Glomerular endothelial cell (primary cell): ENCODE measurements at places on chromosomes 2 and 18. TPM values are rescaled to one million over a fixed set of nuclear protein-coding genes. Genes with fewer than 3 reads are reported as not detected.

- no peak for DNase-seq
Observed at GRCh38 chr2:72988041-72988440, 70.7 kb downstream of the EMX1 start.

DNA sequence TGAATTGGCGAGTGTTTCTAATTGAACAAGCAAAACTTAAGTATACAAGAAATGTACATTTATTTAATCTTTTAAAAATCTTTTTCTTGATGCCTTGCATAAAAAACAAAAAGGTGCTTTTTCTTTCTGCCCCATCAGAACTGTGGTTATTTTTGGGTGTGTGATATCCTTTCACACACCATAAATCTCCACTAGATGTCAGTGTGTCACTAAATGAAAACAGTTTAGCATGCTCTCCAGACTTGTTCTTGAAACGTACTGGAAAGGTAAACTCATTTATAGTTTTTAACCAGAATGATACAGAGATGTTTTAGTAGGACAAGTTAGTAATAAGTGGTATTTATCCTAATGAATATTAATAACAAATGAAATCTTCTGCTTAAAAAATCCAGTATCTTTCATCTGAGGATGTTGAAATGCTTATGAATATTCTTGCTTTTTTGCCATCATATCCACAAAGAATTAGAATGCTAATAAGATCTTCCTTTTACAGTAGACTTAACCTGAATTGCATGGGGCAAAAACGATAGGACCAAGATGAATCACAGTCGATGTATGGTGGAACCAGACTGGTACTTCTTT, 96.8 kb downstream of the UBE2E3 start:
- DNase-seq: no peak

DNA sequence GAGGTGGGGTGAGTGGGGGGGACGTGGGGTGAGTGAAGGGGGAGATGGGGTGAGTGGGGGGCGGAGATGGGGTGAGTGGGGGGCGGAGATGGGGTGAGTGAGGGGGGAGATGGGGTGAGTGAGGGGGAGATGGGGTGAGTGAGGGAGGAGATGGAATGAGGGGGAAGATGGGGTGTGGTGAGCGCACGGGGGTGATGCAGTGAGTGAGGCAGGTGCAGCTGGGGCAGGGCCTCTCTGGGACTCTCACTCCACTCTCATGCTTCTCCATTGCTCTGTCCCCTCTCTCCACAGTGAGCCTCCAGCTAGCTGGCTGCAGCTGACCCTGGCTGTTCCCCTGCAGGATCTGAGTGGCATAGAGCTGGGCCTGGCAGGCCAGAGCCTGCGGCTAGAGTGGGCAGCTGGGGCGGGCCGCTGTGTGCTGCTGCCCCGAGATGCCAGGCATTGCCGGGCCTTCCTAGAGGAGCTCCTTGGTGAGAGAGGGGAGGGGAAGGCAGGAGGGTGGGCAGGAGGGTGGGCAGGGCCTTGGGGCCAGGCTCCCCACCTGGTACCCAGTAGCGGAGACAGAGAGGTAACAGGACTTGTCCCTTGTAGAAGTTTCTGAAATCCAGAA, 13.9 kb upstream of the SLC4A3 start:
- no peak for DNase-seq

DNA sequence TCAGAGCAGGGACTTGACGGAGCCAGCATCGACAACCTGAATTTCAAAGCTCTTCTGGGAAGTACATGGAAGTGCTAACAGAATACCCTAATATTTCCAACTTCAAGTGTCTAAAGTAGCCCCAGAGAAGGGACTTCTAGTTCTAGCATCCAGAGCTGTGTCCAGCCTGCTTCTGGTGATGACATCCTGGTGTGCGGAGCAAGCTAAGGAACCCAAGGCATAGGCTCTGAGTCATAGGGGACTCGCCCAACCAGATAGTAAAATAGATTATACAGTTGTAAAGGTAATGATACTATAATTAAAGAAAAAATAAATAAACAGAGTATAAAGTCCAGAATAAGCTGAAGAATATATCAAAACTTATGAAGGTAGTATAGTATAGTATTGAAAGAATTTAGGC, 108.1 kb upstream of the SERPINE2 start:
- no peak for DNase-seq

DNA sequence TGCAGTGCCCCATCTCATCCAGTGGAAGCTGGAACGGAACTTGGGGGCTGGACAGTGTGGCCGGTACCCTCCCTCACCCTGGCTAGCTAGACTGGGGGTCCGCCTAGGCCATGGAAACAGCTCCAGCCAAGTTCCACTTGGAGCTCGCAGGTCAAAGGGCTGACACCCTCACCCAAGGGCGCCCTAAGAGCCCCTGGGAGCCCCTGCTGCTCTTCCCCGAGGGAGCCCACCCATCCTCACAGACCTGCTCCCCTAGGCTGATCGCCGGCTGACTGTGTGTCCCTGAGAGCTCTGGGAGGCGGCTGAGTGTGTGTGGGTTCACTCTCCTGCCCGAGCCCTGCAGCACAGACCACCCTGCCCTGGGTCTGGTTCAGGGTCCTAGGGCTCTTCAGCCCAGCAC, 118.2 kb upstream of the OTOS start:
- DNase-seq: no peak

DNA sequence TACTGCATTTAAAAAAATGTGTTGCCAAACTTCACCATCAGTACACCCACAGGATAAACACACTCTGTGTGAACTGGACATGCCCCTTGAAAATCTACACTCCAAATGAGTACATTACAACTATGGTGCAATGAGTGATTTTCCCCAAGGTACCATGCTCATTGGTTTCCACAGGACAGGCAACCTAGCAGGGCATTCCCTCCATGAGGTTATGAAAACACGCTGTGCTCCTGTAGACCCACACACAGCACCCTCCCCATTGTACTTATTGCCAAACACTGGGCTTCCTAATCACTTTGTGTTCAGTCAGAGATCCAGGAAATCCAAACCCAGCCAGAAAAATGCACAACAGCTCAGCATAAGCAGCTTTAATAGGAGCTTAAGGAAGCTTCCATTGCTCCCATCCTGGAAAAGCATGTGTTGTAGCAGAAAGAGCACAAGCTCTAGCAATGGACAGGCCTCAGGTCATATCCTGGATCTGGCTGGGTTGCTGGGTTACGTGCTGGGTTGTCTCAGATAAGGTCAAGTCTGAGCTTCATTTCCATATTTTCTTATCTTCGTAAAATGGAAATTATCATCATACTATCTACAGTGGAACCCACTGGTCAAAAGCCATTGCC, 20.8 kb upstream of the ATIC start:
- DNase-seq: no peak

DNA sequence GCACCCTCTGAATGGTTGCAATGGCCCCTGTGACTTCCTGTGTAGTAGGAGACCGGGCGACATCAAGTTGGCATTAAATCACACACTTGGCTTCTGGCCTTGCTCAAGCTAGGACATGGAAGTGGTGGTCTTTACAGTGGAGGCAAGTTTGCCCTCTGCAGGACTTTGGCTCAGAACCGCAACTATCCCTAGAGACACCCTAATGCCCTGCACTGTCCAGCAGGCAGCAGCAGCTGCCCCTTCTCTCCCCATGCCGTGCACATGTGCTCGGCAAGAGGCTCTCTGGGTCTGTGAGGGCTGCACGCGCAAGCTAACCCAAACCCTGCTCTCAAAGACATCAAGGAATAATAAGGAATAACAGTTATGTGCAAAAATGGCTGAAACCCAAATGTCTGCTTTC, 106.5 kb downstream of the COL6A3 start:
- DNase-seq: no peak

- DNase-seq: peak; percentile 34
Observed at GRCh38 chr2:108542071-108542470, 7.8 kb downstream of the LIMS1 start.

GRCh38 chr18:46134920-46135675, 30.9 kb downstream of the HAUS1 start:
- DNase-seq: no peak

- DNase-seq: no peak
Observed at GRCh38 chr2:10210336-10210735, 87.8 kb downstream of the RRM2 start.

DNA sequence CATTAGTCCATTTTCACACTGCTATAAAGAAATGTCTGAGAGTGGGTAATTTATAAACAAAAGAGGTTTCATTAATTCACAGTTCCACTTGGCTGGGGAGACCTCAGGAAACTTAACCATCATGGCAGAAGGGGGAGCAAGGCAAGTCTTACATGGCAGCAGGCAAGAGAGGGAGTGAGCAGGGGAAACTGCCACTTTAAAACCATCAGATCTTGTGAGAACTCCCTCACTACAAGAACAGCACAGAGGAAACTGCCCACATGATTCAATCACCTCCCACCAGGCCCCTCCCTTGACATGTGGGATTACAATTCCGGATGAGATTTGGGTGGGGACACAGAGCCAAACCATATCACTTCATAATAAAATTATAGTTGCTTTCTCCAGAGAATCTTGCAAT, 365.5 kb upstream of the ID2 start:
- DNase-seq: no peak

DNA sequence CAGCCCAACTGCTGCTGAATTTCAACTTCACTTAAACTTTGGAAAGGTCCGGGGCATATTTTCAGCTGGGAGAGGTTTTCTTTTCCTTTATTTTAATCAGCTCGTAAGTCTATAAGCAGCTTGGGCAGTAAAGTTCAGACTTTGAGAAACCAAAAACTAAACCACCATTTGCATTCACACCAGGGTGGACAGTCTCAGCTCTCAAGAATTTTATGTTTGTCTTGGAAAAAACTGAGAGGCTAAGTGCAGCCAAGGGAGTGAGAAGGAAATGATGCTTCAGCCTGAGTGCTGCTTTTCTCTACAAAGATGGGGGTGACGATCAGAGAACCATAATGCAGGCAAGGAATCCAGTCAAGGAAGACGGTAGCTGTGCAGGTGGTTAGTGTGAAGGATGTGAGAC, 30.2 kb downstream of the MCFD2 start:
- no peak for DNase-seq

DNA sequence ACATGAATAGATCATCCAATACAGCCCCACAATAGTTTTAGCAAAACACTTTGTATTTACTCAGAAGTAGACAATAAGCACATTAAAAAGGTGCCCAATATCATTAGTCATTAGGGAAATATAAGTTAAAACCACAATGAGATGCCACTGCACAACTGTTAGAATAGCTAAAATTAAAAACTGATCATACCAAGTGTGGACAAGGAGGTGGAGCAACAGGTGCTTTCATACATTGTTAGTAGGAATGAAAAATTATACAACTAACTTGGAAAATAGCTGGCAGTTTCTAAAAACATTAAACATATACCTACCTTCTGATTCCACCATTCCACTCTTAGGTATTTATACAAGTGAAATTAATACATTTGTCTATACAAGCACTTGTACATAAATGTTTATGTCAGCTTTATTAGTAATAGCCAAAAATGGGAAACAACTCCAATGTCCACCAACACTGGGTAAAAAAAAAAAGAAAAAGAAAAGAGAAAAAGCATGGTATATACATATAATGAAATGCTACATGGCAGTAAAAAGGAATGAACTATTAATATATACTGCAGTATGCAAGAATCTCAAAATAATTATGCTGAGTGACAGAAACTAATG, 27.6 kb upstream of the UBE2E3 start:
- no peak for DNase-seq

The EVA1A gene
- 114 and 140 TPM in 2 replicates for total RNA-seq

The INHBB gene
- total RNA-seq: 2.4 and 13.9 TPM in 2 replicates

The MC5R gene
- total RNA-seq: not detected in 2 replicates

The SRD5A2 gene
- total RNA-seq: not detected in 2 replicates

The SCYGR4 gene
- total RNA-seq: not detected in 2 replicates

The DYNC1I2 gene
- total RNA-seq: 159 and 174 TPM in 2 replicates

The LRP2 gene
- 0.06 TPM in 1 of 2 replicates, not detected in the other for total RNA-seq

The ACMSD gene
- not detected in 2 replicates for total RNA-seq

The FKBP1B gene
- 14.9 and 18.1 TPM in 2 replicates for total RNA-seq

The RFTN2 gene
- total RNA-seq: 4.6 and 6.3 TPM in 2 replicates

The PAIP2B gene
- total RNA-seq: 0.47 and 0.87 TPM in 2 replicates

The ASB1 gene
- 16.7 and 23.2 TPM in 2 replicates for total RNA-seq
